ENCODE measurements at places on chromosomes 3 and 15.
A peak's percentile ranks its signal among the peaks of the same experiment; 100 is the strongest.

GRCh38 chr3:82595530-82595929 is 834.1 kb upstream of the GBE1 start:
- no peak for DNase-seq

DNA sequence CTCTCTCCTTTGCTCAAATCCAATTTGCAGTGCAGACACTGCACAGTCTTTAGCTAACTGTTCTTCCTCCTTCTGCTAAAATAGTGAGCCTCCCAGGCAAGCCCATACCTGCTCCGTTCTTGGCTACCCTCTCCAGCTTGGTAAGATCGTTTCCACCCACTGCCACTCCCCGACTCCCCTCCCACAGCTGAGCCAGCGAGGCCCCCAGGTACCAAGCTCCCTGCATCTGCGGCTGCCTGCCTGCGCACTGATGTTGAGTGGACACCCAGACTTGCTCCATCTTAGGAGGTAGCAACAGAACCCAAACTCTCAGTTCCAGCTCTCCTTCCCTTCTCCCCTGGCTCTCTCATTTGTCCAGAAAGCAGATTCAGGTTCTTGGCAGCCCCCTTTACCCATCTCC is 7.9 kb upstream of the TNK2 start:
- DNase-seq, result no peak

- no peak for DNase-seq
Measured at GRCh38 chr15:25465835-25466234, 27.0 kb upstream of the UBE3A start.

GRCh38 chr3:183349421-183350157 is 78.8 kb downstream of the MCF2L2 start:
- no peak for DNase-seq

GRCh38 chr15:29822684-29823459 is 604 bp upstream of the TJP1 start:
- DNase-seq, result peak; percentile 59

DNA sequence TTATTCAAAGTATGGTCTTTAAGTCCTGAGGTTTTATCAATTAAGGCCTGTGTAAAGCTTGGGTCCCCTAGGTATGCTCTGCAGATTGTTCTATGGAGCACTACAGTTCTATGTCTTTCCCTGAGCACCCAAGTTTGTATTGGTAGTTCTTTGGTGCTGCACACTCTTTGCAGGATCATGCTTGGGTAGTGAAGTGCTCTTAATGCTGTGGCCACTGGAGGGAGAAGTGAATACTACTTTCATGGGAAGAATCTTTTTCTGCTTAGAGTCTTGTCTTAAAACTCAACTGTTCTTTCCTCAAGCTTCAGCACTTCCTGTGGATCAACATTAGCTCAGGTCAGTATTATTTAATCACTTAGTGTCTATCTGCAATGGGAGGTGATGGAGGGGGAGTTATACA is 93.6 kb upstream of the CFAP20DC start:
- DNase-seq, result no peak

DNA sequence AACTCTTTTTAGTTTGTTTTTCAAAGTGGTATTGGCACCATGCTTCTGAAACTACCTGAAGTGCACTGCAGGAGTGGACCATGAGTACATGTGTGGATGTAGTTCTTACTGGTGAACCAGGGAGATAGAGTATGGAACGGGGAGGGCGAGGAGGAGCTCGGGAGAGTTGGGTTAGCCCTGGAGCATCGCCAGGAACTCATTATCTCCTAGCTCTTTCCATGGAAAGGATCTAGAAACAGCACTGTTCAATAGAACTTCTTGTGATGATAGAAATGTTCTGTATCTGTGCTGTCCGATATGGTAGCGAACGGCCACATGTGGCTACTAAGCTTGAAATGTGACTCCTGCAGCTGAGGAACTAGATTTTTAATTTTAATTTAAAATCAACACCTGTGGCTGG is 47.3 kb downstream of the VGLL4 start:
- no peak for DNase-seq

- DNase-seq, result no peak
Measured at GRCh38 chr15:50119063-50120040, at the start of gene ATP8B4. Gene ATP8B4, minus strand, starts transcription at chr15:50119233. Its CDS starts 12,267 bp downstream, at chr15:50106966.

DNA sequence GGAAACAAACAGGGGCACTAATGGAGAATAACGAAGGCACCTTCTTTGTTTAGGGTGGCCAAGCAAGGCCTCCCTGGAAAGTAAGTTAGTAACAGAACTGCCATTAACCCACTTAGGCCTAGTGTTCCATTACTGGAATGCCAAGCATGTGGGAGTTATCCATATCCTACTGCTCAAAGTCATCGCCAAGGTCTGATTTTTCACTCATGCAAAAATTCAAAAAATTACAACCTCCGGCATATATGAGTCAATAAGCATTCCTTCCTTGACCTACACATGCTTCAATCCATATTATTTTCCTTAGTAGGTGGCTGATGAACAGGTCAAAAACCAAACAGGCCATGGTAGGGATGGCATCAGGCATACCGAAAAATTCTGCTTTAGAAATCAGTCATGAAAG is 1097.2 kb downstream of the FHIT start:
- DNase-seq, result no peak

DNA sequence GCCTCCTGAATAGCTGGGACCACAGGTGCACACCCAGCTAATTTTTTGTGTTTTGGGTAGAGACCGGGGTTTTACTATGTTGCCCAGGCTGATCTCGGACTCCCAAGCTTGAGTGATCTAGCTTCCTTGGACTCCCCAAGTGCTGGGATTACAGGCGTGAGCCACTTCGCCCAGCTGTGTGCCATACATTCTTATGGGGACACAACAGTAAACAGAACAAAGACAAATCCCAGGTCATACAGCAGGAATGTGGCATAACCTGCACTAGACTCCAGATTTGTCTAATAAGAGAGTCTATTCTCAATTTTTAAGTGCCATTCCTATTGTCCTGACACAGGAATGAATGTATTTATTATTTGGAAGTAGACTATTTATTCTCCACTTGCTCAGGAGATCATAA is 17.6 kb downstream of the ARL6IP5 start:
- no peak for DNase-seq

DNA sequence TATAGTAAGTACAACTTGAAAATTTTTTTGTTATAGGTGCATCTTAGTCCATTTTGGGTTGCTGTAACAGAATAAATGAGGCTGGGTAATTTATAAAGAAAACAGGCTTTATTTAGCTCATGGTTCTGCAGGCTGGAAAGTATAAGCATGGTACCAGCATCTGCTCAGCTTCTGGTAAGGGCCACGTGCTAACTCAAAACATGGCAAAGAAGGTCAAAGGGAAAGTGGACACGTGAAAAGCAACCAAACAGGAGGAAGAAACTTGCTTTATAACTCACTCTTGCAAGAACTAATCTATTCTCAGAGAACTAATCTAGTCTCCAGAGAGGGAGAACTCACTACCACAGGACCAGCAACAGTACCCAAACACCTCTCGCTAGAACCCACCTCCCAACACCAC is 9.1 kb downstream of the HDGFL3 start:
- DNase-seq, result no peak

DNA sequence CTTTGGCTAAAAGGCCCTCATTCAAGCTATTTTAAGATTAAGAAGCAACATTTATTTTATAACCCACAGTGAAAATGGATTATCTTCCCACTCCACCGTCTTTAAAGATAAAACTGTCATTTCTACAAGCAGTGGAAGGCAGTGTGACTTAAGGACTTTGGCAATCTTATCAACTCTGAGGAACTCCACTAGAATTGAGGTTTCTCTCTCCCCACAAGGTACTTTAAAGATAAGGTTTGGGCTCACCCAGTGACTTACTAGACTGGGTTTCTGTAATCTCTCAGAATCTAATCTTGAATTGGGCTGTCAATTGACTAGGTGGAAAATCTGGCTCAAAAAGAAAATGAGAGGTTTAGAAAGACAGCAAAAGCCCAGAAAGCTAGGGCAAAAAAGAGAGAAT is 21.7 kb downstream of the ZNF385D start:
- no peak for DNase-seq

- DNase-seq, result no peak
Measured at GRCh38 chr15:32004249-32004648, 26.1 kb upstream of the CHRNA7 start.

DNA sequence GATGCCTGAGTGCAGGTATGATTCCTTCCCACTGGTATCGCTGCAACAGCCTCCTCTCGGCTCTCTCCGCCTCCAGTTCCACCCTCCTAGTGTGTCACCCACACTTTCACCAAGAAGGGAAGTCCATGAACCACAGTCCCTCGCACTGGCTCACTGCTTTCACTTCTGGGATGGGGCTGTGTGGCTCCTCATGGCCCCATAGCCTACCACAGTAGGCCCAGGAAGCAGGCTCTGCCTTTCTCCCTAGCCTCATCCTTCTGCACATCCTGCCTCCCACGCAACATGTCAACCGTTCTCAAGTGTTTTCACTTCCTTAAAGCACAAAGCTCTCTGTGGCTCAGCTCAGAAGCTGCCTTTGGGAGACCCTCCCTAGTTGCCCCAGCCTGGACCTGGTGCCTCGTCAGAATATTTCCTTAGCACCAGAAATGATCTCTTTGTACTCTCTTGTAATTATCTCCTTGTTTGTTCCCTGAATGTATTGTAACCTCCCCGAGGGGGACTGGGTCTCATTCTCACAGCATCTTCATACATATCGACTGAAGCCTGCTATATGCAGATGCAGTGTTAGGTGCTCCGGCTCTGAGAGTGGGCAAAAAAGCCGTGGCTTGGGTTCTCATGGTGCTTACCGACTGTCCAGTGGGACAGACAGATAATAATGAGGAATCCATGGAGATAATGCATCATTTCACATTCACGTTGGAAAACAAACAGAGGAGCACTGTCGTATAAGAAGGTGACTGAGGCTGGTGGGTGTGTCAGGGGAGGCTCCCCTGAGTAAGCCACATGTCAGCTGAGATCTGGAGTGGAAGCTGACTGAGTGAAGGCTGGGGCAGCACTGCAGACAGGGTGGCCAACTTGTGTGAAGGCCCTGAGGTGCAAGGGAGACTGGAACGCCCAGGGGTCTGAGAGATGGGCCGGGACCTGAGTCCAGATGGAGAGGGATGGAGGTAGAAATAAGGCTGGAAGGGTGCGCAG is 107.1 kb downstream of the DGKG start:
- no peak for DNase-seq

DNA sequence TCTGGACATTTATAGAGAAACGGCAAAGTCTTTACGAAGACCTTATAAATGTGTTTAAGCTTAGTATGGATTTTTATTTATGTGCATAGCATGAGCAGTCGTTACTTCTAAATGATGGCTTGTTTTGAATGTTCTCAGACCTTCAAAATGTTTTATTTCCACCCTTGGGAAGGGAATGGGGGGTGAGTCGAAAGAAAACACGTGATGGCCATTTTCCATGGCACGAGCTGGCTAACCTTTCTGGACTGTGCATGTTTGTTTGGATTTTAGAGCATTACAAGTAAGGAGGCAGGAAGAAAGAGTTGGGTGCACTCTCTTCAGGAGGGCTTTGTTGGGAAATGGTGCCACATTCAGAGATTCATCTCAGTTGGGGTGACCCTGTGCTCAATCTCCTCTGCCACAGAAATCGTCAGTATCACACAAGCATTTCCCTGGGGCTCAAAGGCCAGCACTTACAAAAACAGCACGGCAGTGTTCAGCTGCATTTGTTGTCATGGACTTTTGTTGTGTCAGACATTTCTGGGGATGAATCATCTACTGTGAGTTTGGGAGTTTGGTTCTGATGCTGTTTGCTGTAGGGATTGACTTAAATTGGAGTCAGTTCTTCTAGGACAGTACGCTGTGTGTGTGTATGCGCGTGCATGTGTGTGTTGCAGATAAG is 52.3 kb upstream of the ADAMTS9 start:
- no peak for DNase-seq

DNA sequence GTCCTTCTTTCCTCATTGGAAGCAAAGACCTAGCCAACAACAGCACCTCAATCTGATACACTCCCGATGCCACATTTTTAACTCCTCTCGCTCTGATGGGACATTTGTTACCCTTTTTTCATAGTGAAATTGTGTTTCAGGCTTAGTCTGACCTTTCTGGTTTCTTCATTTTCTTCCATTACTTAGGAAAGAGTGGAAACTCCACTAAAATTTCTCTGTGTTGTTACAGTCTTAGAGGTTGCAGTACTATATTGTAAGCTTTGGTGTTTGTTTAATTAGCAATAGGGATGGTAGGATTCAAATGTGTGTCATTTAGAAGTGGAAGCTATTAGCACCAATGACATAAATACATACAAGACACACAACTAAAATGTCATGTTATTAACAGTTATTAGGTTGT is 29.6 kb upstream of the CRTC3 start:
- no peak for DNase-seq

DNA sequence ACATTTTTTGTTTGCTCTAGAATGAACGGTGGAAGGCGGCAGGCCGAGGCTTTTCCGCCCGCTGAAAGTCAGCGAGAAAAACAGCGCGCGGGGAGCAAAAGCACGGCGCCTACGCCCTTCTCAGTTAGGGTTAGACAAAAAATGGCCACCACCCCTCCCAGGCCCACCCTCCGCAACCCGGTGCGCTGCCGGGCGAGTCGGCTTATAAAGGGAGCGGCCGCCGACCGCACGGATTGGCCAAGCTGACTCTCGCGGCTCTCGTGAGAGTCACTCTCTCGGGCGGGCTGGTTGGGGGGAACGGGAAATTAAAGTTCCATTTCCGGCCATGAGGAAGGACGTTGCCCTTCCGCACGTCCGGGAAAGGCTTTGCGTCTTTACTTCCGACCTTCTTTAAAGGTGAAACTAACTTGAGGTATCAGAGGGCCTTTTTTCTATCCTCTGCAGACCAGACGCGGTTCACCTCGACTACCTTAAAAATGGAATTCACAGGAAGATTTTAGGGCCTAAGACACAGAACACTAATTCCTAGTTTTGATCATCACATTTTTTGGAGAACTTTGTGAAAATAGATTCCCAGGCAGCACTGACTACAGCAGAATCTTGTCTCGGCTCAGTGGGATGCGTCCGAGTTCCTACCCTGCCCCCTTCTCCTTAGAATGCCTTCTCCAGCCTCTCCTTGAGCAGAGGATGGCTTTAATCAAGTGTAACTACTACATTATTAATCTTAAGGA is at the start of gene TERC:
TERC (minus strand) TSS at position 179 of the 731 bp plus-strand sequence.
- peak; percentile 71 for DNase-seq

DNA sequence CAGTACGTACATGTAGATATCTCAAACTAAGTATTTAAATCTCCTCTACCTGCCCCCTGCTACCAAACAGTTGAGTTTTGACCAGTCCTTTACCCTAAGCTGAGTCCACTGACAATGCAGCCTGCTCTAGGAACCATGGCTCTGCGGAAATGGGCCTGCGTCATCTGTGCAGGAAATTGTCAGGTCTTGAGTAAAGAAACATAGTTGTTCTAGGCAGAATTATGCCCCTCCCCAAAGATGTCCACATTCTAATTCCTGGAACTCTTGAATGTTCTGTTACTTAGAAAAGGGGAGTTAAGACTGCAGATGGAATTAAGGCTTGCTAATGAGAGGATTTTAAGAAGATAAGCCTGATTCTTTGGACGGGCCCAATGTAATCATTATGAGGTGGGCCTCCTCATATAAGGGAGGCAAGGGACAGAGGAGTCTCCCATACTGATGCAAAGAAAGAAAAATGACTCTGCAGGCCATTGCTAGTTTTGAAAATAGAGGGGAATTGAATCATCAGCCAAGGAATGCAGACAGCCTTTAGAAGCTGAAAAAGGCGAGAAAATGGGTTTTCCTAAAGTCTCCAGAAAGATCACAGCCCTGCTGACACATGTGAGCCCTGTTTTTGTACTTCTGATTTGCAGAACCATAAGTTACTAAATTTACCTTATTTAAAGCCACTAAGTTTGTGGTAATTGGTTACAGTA is 5.5 kb upstream of the VGLL3 start:
- no peak for DNase-seq

- no peak for DNase-seq
Measured at GRCh38 chr3:184011230-184011876, 6.3 kb downstream of the ABCC5 start.
